ENCODE measurements at places on chromosomes 4 and X.

DNA sequence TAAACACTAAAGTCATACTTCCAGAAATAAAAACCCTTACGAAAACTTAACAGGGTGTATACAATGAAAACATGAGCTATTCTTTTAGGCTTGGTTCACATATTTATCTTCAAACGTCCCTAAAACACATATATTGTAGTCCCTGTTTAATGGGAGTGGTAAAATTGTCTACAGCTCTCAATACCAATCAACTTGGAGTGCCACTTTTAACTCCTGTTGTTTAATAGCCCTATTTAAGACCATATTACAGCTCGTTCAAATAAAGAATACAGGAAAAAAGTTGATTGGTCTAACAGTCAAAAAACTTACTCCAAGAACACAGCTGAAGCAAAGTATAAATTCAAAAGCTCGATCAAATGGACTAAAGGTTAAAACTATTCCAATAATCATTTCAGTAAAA lies 3.9 kb downstream of the UBE2D3 start:
- no peak for DNase-seq

- no peak for DNase-seq
Measured at GRCh38 chrX:2536974-2537373, 36.2 kb upstream of the DHRSX start.

DNA sequence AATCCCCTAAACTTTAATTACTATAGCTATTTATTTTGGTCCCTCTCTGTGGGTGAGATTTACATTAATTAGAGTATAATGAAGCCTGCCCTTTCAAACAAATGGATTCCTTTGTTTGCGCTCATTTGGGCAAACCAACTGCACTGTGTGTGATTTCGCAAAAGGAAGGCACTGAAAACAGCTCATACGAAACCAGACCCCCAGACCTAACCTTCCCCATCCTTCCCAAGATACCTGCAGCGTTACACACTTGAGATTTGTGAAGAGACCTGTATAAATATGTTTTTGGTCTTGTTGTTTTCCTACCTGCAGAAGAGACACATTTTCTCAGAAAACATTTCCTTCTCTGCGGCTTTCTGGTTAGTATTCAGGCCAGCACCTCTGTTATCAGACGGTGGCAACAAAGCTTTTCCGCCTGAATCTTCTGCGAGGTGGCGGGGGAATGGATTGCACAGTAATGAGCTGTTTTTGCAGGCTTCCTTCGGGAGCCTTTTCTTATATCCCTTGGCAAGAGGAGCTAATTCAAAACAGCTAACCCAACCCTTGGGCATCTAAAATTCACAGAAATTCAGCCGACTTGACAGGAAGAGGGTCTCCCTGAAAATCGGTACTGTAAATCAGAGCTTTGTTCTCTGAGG lies 47.6 kb downstream of the CBLL2 start:
- no peak for DNase-seq

- no peak for DNase-seq
Measured at GRCh38 chr4:181006499-181007260, 1236.5 kb upstream of the TENM3 start.

GRCh38 chrX:120534413-120535205 lies 26.2 kb downstream of the CUL4B start:
- DNase-seq: no peak

GRCh38 chr4:151322570-151322969 lies 2.8 kb downstream of the SH3D19 start:
- no peak for DNase-seq

DNA sequence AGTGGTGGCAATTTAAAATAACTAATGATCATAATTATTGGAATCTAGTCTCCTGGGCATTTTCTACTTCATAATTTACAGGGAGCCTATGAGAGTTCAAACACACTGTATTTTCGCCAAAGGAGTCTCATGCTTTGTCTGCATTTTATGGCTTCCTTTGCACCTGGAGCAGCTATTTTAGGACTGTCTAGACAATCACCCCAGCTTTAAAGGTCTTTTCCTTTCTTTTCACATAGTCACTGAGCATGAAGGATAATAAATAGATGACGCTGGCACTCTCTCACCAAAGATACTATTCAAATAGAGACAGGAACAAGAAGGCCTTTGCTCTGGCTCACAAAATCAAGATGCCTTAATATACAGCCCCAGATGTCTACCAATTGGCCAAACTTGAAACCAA lies 43.0 kb downstream of the AMELX start:
- no peak for DNase-seq

DNA sequence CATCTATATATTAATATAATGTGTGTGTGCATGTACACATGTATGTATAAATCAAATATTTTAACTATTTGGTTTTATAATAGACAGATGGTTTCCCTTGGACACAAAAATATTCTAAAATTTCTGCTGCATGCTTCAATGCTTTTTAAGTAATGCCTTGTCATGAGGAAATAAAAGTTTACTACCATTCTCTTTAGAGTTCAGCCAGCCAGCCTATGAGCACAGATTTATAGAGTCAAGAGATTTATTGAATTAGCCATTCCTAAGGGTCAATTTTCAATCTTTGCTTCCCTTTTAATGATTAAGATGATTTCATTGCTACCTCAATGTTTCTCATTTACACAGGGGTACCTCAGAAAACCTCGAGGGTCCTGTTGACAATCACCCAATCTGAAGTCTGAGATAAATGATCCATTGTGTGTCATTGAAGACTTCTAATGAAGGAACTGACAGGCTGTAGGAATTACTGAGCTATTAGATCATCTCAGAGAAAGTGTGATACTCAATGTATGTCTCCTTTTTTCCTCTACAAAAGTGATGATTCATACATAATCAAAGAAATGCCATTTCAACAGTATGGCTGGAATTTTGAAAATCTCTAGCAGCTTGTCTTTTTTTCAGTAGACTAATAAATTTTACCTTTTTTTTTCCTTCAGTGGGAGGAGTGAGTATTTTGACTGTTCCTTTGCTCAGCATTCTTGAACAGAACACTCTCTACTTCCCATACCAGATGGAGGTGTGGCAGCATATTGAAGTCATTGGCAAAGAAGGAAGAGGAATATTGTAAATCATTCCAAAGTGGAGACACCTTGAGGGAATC lies 222.6 kb upstream of the PCDH18 start:
- no peak for DNase-seq

DNA sequence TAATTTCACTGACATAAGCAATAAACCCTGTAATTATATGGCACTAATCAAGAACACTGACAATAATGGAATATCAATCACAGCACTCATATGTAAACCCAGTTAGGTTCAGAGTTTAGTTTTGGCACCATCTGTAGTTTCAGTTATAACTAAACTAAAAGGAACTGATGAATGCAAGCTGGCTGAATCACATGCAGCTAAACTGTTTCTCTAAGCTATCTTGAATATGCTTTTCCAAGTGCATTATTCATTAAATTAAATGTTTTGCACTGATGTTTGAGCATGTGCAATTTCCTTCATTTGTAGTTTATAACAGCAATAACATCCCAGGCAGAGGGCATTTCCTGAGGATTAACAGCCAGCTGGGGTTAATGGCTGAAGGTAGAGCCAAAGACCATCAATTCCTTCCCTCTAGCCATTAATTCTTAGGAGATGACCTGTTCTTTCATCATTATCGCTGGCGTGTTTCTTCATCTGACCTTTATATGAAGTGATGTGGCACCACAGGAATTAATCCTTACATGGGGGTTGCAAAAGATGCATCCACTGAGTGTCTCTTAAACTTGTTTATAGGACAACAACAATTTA lies 562.8 kb upstream of the IGFBP7 start:
- no peak for DNase-seq

- DNase-seq: no peak
Measured at GRCh38 chr4:8107146-8107657, 51.4 kb downstream of the ABLIM2 start.

DNA sequence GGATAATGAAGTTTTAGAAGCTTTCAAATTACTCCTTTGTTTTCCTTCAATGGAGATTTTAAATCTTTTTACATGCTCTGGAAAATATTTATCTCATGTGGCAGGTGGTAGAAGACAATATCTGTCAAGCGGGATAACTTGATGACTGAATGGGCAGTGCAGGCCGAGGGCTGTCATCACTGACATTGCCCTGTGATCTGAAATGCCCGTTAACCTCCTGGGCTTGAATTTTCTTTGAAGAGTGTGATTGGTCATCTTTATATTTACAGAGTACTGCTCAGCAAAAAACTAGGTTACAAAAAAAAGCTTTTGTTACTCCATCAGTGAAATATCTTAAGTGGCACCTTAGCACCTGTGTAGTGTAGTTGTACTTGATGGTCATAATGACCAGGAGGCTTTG lies 147.5 kb downstream of the GATB start:
- DNase-seq: no peak

GRCh38 chrX:8849458-8849857 lies 48.3 kb upstream of the FAM9A start:
- no peak for DNase-seq

- no peak for DNase-seq
Measured at GRCh38 chrX:84634201-84634782, 132.0 kb upstream of the HDX start.

GRCh38 chrX:74187211-74187610 lies 116.8 kb upstream of the ZCCHC13 start:
- DNase-seq: no peak

DNA sequence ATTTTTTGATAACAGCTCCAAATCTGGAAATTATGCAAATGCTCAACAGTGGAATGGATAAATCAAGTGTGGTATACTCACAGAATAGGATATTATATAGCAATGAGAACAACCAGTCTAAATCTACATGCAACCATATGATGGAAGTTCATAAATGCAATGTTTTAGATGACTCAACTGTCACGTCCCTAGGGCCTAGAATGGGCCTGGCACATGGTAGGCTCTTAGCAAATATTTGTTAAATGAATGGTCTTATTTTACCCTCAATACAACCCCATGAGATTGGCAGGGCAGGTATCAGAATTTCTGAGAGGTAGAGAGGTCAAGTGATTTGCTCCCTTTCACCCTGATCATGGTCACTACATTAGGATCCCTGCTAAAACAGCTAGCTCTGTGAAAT lies 14.6 kb upstream of the NKX3-2 start:
- no peak for DNase-seq

GRCh38 chr4:2412534-2412884 lies 5.9 kb downstream of the ZFYVE28 start:
- DNase-seq: no peak

DNA sequence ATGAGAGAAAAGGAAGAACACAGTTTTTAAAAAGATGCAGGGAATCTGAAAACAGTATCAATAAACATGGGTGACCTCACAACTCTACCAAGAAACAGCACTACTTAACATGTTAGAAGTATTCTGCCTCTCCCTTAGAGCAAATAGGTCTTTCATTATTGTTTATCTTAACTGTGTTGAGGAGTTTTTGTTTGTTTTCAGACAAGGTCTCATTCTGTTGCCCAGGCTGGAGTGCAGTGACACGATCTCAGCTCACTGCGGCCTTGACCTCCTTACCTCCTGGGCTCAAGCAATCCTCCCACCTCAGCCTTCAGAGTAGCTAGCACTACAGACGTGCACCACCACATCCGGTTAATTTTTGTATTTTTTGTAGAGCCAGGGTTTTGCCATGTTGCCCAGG lies 165.3 kb upstream of the PRDX4 start:
- DNase-seq: no peak

GRCh38 chr4:25523405-25523804 lies 132.2 kb upstream of the SLC34A2 start:
- DNase-seq: no peak

- no peak for DNase-seq
Measured at GRCh38 chr4:70667740-70668535, 1.6 kb upstream of the JCHAIN start.

DNA sequence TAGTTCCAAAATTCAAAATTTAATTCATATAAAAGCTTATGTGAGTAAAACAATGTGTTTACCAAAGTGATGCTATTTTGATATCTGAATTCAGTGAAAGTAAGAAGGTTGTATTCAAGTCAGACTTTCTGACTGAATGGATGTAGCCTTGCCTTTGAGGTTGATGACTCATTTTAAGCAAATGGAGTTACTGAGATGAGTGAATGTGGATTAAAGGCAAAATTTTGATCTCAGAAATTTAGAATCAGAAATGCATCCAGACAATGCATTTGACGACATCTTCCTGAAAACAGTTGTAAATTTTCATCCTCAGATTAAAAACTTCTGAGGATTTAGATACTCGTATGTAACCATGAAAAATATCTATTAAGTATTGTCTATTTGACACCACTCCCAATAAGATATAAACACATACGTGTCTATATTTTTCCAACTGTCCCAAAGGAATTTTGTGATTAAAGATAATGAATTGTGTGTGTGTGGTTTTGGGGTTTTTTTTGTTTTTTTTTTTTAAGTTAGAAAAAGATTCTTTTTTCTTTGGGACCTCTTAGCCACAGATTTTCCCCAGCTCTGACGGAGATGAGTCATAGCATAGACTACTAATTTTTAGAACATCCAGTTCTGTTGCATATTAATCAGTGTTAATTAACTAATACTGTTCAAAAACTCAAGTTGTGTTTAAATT lies 34.4 kb downstream of the NFKB1 start:
- DNase-seq: no peak

DNA sequence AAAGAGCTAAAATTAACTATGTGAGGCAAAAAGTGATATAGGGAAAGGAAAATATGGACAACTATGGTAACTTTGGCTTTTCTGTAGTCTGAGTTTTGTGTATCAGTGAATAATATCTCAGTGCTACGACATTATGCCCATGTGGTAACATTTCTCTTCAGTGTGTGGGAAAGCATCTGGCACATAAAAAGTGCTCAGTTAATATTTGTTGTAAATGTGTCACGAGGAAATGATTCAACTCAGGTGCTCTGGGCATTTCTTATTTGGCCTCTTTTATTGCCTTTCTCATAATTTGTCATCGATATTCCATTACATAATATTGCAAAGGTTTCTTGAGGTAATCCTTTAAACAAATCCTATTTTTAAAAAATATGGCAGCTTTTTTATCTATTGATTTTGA lies 17.6 kb downstream of the OFD1 start:
- DNase-seq: no peak

- DNase-seq: no peak
Measured at GRCh38 chrX:96314985-96315384, 369.7 kb upstream of the DIAPH2 start.

GRCh38 chr4:2745981-2746806 lies 9.9 kb downstream of the TNIP2 start:
- no peak for DNase-seq

DNA sequence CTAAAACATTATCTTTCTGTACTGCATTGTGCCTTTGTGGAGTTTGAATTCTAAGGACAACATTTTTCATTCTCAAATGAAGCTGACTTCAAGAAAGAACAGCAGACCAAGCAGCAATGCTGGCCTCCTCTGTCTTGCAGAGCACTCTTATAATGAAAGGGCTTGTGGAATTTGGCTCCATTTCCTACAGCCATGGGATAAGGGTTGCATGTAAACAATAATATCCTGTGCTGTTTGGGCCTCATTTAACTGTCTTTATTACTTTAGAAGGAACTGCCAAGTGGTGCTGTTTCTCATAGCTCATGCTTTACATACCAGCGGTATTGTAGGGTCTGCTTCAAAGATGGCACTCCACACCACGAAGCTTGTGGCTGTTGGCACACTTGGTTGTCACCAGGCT lies 111.4 kb upstream of the EOLA2 start:
- no peak for DNase-seq

DNA sequence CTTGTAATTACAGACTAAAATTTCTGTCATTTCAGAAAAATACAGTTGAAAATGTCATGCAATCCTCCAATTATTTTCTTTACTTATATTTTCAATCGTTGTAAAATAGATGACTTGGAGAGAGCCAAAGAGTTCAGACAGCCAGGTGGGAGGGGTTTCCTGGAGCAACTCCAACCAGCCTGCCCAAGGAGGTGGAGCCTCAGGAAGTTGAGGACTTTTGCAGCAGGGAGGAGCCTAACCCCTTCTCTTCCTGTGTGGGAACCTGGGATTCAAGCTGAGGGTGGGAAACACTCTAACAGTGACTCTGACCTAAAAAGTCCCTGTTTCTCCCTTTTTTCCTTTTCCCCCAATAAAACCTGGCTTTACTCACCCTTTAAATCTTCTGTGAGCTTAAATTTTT lies 72.2 kb upstream of the GABRG1 start:
- DNase-seq: no peak
